ENCODE measurements at places on chromosomes 3 and 15.

DNA sequence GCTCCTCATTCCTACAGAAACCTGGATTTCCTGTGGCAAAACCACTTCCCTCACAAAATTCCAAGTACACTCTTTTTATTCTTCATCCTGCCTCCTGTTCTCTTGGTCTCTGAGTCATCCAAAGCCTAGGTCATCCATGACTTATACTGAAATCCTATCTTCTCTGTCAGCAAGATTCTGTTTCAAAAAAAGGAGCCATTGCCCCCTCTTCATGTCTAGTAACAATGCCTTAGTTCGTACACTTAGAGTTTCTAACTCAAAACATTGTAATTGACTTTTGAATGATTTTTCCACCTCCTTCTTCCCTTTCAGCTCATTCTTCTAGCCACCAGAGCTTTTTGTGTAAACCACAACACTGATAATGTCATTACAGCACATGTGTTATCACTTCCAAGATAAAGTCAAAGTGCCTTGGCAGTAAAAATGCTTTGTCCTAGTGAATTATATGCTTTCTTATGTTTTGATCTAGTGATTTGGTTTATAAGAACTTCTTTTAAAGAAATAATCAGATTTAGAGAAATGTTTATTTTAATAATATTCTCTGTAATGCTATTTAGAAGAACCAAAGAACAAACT is 256.5 kb upstream of the NECTIN3 start:
- no peak for DNase-seq

GRCh38 chr3:177314897-177315296 is 117.6 kb upstream of the TBL1XR1 start:
- DNase-seq = no peak

DNA sequence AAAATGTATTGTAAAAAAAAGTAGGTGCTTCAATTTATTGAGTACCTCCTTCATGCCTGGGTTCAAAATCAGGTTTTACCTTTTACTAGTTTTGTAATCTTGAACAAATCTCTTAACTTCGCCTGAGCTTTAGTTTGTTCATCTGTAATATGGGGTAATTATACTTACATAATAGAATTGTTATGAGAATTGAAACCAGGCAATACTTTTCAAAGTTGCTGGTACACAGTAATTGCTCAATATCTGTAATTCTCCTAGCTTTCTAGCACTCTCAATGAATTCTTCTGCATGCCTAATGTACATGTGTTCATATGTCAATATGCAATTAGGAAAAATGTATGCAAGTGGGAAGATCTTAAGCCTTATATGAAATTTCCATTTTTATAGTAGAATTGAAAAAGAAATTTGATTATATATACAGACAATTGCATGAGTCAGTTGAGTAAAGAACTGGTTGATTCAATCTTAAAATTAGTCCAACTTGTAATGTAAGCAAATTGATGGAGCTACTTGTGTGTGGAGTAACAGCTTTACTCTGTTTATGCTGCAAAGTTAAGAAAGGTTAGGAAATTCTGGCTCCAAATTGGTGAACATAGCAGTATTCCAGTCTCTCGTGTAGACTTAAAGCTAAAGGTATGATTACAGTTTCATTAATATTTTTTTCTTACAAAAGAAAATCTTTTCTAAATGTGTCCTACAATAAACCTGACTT is 4.1 kb downstream of the TNFSF10 start:
- DNase-seq = no peak

GRCh38 chr15:29556380-29556779 is 265.9 kb downstream of the TJP1 start:
- DNase-seq = no peak

DNA sequence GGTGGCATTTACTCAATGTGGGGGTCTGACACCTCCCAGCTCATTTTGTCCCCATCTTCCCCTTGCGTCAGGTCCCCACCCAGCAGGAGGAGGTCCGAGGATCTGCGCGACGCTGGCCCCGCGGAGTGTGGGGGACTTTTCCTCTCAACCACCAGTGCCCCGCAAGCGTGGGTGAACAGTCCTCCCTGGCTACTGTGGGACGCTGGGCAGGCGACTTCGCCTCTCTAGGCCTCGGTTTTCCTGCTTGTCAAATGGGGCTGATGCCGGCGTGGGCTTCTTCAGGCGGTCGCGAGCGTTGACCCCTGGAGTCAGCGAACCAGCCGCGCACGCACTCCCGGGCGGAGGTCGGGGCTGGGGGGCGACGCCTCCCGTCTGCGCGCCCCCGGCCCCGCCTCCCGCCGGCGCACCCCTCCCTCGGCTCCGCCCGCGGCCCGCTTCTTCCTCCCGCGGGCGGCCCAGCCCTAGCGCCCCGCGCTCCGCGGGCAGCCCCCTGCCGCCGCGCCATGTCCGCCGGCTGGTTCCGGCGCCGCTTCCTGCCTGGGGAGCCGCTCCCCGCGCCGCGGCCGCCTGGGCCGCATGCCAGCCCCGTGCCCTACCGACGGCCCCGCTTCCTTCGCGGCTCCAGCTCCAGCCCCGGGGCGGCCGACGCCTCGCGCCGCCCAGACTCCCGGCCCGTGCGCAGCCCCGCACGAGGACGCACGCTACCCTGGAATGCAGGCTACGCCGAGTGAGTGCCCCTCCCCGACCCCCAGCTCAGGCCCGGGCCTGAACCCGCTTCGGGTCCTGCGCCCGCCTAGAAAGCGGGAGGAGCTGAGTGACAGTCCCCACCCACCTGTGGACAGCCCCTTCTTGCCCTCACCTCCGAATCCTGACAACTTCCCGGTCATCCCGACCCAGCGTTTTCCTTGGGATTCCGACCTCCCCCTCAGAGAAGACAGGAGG is at the start of gene PPM1M:
TSS of gene PPM1M (plus strand) at position 438 of the 942 bp plus-strand sequence. CDS start at position 504, 66 bp downstream.
- DNase-seq = no peak

DNA sequence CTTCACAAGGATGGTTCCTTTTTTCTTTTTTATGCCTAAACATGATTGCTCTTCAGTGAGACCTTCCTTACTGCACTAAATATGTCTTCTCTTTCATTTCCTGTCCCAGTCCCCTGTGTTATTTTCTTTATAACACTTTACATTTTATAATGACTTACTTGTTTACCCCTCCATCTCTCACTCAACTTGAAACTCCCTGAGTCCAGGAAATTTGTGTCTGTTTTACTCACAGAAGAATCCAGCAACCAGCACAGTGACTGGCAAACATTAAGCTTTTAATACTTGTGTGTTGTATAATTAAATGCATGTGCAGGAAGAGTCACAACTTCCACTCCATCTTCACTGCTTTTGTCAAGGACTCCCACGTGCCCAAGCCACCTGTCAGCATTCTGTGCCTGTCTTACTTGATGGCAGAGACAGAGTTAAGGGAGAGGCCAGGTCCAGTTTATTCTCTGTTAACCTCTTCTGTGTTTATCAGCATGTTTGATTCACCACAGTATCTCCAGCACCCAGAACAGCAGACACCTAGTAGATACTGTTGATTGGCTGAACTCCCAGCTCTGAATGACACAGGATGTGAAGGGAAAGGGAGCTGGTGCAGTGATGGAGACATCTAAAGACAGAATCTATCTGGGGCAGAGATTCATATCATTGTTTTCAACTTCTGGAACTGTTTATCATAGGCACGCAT is 42.8 kb downstream of the SSR3 start:
- DNase-seq = no peak

DNA sequence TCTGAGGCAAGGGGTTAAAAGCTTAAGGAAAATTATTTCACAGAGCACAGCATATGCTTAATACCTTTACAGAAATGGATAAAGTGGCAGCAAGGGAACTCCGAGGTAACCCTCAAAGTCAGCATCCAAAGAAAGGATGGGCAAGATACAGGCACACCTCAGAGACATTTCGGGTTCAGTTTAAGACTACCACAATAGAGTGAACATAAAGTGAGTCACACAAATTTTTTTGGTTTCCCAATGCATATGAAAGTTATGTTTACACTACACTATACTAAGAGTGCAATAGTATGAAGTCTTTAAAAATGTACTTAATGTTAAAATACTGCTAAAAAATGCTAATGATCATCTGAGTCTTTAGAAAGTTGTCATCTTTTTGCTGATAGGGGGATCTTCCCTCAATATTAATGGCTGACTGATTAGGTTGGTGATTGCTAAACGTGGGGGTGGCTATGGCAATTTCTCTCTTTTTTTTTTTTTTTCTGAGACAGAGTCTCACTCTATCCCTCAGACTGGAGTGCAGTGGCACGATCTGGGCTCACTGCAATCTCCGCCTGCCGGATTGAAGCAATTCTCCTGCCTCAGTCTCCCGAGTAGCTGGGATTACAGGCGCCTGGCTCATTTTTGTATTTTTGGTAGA is 10.0 kb downstream of the UBR1 start:
- DNase-seq = no peak

DNA sequence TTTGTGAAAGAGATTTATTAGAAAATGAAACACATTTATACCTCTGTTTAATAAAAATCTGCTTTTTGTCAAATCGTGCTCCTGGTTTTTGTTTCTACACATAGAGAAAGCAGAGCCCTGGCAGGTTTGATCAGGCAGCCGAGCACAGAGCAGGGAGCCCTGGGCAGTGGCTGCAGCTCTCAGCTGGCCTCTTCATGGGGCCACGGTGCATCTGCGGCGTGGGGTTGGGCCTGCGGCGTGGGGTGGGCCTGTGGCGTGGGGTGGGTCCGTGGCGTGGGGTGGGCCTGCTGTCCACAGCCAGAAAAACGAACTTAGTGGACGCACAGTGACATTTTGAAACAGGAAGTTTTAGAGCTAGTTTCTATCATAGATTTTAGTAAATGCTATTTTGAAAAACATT is 10.6 kb downstream of the GOLGA6L2 start:
- no peak for DNase-seq

DNA sequence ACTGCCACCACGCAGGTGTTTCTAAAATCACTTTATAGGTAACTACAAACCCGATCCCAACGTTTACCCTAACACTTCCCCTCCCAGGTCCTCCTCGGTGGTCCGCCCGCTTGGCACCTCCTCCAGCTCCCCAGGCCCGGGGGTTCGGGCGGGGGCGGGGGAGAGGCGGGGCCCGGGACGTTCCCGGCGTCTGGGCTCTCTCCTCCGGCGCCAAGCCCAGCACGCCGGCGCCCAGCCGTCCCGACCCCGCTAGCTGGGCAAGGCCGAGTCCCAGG is 562 bp downstream of the CGGBP1 start:
- no peak for DNase-seq

DNA sequence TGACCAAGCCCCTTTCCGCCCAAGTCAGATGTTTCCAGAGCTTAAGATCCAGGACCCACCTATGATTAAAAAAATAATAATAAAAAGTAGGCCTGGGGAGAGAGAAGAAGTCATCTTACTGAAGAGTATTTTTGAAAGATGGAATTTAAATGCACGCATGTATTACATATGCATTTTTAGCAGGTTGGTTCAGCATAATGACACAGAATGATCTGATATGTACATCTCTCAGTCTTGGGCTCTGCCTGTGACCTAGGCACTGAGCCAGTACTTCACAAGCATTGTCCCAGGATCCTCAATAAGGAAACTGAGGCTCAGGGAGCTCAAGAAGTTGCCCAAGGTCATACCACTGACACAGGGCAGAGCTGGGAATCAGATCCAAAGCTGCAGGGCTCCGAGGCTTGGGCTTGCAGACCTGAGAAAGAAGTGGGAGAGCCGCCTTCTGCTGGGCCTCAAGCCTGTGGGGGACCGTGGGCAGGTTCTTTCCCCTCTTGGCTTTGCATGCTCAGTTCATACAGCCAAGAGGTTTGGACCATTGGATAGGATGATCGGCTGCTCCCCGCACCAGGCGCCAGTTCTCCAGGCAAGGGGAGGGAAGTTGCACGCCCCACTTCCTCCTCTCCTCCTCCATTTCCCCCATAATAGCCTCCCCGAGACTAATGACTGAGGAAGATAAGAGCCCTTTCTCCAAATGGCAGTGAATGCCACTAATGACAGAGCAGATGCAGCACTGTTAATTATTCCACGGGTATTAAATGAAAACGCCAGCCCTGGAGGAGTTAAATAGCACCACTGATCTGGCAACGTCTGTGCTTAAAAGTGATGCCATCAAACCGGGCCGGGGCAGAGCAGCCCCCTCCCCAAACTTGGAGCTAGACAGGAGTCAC is 6.9 kb downstream of the SLC6A1 start:
- DNase-seq = no peak

GRCh38 chr3:143832433-143832832 is 15.8 kb downstream of the SLC9A9 start:
- DNase-seq = no peak

DNA sequence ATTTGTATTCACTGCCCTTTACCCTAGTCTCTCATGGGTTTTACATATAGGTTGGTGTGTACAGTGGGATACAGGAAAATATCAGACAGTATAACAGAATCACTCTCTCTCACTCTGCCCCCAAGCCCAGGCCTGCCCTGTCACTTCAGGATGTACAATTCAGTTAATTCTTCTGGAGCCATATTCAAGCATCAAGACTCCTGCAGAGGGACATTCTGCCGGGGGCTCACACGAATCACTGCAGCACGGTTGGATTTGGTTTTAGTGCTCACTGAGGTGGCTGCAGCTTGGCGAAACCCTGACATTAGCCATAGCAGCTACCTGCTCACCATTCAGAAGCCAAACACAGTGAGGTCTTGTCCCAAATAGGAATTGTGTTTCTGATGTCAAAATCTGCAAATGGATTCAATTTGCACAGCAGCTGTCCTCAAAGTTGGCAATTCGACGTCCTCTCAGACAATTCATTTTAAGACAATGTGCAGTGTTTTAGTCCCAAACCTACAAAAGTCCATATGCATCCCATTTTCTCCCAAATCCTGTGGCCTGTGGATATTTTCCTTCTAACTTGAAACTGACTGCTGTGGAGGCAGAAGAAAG is 82.9 kb downstream of the CHSY1 start:
- DNase-seq = no peak

DNA sequence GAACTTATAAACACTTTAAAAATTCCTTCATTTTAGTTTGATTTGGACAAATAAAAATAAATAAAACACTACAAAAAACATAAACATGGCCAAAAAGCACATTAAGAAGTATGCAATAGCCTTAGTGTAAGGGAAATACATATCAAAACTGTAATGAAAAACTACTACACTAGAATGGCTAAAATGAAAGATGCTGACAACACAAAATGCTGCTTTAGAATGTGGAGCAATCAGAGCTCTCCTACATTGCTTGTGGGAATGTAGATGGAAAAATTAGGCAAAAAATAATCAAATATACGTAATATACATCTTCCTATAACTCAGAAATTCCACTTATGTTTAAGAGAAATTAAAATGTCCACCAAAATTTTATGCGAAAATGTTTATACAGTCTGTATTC is 96.2 kb downstream of the ABI3BP start:
- no peak for DNase-seq

- DNase-seq = no peak
Observed at GRCh38 chr3:123740391-123740822, 143.7 kb downstream of the MYLK start.
